ENCODE measurements at places on chromosomes 12 and 14.

DNA sequence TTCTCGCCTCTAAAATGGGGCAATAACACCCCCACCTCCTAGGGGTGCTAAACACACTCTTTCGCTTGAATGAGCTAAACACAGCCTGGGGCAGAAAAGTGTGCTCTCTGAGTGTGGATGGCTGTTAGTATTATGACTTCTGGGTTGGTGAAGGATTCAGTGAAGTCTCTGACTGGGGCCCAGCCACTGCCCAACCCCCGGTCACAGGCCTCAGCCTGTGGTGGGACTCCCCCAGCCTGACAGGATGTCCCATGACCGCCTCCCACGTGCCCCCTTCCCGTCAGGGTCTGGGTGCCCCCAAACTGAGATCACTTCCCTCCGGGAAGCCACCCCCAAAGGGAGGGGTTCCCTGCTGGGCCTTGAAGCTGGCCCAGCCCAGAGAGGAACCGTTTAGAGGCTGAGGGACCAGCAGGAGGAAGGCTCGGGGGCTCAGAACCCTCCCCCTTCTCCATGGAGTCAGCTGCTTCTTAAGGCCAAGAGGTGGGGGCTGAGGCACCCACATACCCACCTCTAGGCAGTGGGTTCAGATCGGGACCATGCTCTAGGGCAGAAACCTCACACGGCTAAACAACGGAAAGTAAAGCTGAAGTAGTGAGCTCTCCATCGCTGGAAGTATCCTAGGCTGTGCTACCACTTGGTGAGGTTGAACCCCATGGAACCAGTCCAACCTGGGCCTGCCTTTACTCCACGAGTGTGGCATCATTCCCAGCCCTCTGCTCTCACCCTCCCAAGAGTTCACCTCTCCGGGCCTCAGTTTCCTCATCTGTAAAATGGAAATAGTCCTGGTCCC is 13.8 kb downstream of the DTX1 start:
- DNase-seq: peak; percentile 21

GRCh38 chr14:100421756-100422470 is 98.8 kb downstream of the SLC25A47 start:
- no peak for DNase-seq

GRCh38 chr12:41462312-41462711 is 274.2 kb downstream of the PDZRN4 start:
- DNase-seq: no peak

DNA sequence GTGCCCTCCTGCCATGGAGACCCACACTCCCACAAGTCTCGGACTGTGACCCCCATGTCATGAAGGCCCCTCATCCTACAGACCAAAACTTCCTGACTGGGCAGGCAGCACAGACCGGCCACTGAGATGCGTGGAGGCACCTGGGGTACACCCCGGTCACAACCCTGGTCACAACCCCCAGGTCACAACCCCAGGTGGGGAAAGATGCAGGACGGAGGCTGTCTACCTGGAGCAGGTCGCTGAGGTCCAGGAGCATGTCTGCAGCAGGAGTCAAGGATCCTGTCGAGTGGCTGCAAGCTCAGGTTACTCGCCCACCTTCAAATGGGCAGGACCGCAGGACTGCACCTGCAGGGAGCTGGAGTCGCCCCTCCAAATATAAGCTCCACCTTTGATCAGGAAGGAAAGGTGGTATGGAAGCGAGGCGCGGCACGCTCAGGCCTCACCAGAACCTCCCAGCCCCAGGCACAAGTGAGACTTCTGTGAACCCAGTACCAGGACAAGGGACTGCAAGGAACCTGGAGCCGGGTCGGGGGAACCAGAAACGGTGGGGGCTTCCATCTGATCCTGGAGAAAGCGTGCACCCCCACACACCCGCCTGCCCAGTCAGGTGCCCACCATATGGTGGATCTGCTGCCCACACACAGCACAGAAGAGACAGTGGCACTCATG is 8.1 kb downstream of the BTBD6 start:
- no peak for DNase-seq

DNA sequence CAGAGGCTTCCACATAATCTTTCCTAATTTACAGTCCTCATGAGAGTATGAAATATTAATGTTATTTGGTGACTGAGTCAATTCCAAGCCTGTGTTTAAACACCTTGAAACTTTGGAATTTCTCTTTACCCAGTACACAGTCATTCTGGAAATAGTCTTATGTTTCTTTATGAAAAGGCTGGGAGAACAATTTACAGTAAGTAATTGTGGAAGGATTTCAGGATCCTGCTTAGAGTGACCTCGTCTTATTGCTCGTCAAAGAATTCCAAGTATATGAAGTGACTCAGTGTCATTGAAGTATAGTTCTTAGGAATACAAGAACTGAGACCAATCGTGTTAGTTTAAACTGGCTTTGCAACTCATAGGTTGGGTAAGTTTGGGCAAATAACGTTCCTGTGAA is 634.2 kb downstream of the SLC16A7 start:
- DNase-seq: no peak

DNA sequence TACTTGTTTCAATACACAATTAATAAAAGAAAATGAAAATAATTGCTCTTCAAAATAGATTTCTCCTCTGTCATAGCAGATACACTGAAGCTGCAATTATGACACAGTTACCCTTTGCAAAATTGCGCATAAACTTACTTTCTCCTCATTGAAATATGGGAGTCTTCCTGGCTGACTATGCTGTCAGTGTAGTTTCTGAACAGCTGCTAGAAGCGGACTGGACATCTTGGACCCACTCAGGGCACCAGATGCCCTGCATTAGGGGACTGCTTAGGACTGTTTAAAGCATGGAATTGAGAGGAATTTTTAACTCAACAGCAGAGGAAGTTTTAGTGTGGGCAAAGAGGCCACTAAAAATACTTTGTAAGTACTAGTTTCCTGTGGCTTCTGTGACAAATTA is 454.9 kb downstream of the ATP23 start:
- no peak for DNase-seq

- DNase-seq: no peak
Observed at GRCh38 chr14:22320362-22320750, 268.7 kb downstream of the DAD1 start.

DNA sequence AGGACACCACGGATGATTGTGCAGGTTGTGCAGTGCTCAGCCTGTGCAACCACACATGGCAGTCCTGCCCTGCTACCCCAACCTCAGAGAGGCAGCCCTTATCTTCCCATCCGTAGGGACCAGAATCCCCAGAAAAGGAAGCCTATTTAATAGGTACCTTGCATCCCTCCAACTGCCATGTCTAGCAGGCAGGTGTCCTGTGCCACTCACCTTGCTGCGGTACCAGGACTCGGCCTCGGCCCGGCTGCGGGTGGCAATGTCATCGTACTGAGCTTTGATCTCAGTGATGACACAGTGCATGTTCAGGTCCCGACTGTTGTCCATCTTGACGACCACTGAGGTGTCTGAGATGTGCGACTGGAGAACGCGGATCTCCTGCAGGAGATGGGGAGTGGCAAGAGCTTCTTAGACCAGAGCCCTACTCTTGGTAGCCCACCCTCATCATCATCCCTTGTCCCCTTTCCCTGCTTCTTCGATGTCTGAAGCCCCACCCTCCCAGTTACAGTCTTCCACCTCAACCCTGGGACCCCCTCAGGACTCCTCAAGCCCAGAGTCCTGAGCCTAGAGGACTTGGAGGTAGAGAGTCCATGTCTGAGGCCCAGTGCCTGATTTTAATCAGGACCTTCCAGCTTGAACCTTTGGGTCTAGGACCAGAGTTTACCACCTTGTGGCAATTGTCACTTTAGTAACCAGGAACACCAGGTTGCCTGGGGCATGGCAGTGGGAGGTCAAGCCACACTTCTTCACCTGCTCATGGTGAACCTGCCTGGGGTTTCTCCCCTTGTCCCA is 20.5 kb downstream of the KRT7 start:
- no peak for DNase-seq

- no peak for DNase-seq
Observed at GRCh38 chr12:6966351-6966750, 4.1 kb downstream of the PHB2 start.

GRCh38 chr12:89347325-89347829 is 4.9 kb downstream of the DUSP6 start:
- no peak for DNase-seq

DNA sequence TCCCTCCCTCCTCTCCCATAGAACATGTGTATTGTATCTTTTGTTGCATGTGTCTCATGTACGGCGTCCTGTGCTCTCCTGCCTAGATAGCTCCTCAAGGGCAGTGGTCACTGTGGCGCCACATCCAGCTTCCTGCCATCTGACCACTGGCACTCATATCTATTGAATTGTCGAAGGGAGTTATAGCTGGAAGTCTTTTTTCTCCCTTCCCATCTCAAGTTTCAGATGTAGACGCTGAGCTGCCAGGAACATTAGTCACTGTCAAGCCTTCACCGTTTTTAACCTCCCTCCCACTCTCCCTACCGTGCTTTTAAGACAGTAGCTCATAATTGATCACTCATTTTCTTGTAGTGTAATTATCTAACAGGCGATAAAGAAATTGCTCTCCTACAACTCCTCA is 33.0 kb downstream of the MTHFD1 start:
- no peak for DNase-seq

DNA sequence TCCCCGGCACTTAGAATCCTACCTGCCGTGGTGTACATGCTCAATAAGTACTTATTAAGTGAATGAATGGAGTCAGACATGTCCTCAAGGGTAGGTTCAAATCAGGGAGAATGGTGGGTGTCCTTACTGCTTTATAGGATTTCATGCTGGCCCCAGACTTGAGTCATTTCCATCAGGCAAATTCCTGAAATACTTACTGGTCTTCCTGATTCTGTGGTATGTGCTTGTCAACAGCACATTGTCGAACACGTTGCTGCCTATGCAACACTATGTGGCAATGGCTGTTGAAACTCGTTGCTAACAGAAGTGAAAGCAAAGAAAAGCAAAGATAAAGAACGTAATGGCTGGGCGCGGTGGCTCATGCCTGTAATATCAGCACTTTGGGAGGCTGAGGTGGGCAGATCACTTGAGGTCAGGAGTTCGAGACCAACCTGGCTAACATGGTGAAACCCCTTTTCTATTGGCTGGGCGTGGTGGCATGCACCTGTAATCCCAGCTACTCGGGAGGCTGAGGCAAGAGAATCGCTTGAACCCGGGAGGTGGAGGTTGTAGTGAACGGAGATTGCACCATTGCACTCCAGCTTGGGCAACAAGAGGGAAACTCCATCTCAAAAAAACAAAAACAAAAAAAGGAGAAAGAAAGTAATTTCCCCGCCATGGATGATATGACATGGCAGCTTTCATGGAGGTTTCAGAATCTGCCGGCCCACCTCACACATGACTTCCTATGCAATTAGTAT is 214.9 kb downstream of the ZFP36L1 start:
- DNase-seq: no peak

DNA sequence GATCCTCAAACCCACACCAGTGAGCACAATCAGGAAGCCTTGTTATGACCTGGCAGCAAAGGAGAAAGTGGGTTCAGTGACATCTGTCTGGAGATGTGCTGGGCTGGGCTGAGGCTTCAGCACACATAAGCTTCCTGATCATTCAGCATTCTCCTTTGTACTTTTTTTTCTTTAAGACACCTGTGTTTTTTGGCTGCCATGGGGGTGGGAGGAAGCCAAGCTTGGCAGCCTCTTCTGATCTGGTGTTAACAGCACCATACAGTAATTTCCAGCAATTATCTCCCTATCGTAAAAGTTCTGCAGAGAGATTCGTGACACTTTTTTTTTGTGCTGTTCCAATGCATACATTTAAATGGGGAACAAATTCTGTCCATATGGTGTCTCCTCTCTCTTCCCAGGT is 38.9 kb upstream of the RASSF3 start:
- DNase-seq: no peak

- no peak for DNase-seq
Observed at GRCh38 chr14:99592394-99592793, 11.6 kb downstream of the CCDC85C start.

GRCh38 chr14:96238676-96239265 is 17.2 kb upstream of the BDKRB1 start:
- no peak for DNase-seq

- DNase-seq: no peak
Observed at GRCh38 chr12:109449845-109450532, 27.1 kb downstream of the KCTD10 start.

- no peak for DNase-seq
Observed at GRCh38 chr12:130520784-130521183, 183.1 kb downstream of the PIWIL1 start.

GRCh38 chr12:2550561-2551411 is 244.0 kb upstream of the FKBP4 start:
- DNase-seq: no peak

DNA sequence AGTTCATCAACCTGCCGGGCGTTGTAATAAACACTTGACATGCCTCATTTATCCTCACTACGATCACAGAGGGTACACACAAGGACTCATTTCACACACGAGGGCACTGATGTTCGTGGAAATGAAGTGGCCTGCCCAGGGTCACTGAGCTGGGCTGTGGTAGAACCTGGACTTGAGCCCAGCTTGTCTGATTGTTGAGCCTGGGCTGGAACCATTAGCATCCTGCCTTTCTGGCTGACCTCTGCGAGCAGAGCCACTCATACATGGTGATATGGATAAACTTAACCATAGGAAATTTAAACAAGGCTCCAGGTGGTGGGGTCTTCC is 16.6 kb upstream of the JDP2 start:
- no peak for DNase-seq

DNA sequence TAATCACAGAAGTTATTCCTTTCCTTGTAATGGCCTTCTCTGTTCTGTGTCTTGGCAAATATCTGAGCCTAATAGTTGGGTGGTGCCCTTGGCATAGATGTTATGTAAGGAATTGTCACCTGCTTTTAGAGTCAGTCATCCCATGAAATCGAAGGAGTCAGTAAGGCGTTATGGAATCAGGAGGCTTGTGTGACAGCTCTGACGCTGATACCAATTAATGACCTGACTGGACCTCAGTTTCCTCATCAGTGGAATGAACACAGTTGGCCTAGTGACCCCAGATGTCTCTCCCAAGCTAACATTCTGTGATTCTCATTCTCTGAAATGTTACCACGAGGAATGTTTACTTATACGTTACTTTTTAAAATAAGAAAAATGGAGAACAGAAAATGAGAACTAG is 32.1 kb downstream of the TXNRD1 start:
- DNase-seq: no peak

- DNase-seq: no peak
Observed at GRCh38 chr14:89331398-89331797, 85.6 kb downstream of the FOXN3 start.
